ENCODE measurements at places on chromosomes 2 and 18.

- no peak for DNase-seq
Measured at GRCh38 chr18:10201659-10202058, 252.8 kb upstream of the APCDD1 start.

GRCh38 chr2:101442042-101442666, 32.8 kb downstream of the RFX8 start:
- no peak for DNase-seq

DNA sequence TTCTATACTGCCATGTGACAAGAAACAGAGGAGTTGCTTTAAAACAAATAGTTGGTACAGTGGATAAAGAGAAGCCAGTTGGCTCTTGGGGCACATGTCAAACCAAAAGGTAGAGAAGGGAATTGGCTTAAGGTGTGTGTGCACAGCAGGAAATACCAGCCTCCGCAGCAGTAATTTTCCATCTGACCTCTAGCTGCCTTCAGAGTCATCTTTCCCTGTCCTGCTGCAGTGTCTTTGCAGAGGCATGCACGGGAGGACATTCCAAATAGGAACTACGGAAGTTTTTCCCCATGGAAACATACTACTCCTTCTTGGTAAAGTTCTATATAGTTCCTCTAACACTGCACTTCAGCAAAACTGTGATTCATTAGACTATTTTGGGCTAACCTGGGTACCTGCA, 99.5 kb downstream of the RAB3GAP1 start:
- no peak for DNase-seq

- DNase-seq, result no peak
Measured at GRCh38 chr2:164879901-164880535, 38.4 kb upstream of the COBLL1 start.

- no peak for DNase-seq
Measured at GRCh38 chr2:19187323-19188020, 171.0 kb downstream of the OSR1 start.

GRCh38 chr2:219553463-219553963, 9.7 kb downstream of the TMEM198 start:
- no peak for DNase-seq

DNA sequence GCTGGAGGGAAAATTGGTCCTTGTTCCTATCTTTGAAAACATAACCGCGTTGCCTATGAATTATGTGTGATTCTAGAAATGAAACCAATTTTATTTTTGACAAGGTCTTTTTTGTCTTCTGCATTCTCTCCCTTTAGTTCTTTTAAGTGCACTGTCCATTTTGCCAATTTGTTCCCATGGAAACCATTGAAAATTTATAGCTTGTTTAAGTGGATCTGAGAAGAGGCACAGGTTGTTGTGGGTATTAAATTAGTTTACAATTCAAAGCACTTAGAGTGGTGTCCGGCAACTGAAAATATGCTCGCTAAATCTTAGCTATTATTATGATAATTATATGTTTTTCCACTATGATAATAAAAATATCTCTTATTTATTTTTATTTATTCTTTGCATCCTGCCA, 107.5 kb upstream of the FSHR start:
- no peak for DNase-seq

GRCh38 chr2:7899241-7899640, 782.6 kb upstream of the ID2 start:
- no peak for DNase-seq

DNA sequence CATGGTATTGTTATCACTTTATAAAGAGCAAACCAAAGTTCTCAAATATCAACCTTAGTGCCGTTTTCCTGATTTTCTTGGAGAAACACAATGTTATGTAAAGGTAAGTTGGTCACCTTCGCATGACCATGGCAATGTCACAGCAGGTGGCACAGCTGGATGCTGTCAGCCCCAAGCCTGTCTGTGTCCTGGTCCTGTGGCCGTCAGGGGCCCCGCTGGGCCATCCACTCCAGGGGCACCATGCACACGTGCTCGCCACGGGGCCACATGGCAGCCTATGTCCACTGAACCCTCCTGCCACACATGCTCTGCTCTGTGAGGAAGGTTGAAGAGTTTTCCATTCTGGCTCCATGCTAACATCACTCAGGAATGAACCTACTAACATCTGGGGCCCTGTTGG, 85.9 kb downstream of the EIPR1 start:
- no peak for DNase-seq

GRCh38 chr2:184305105-184305504, 293.2 kb upstream of the ZNF804A start:
- no peak for DNase-seq

GRCh38 chr2:20986024-20986939, 57.6 kb downstream of the APOB start:
- no peak for DNase-seq

DNA sequence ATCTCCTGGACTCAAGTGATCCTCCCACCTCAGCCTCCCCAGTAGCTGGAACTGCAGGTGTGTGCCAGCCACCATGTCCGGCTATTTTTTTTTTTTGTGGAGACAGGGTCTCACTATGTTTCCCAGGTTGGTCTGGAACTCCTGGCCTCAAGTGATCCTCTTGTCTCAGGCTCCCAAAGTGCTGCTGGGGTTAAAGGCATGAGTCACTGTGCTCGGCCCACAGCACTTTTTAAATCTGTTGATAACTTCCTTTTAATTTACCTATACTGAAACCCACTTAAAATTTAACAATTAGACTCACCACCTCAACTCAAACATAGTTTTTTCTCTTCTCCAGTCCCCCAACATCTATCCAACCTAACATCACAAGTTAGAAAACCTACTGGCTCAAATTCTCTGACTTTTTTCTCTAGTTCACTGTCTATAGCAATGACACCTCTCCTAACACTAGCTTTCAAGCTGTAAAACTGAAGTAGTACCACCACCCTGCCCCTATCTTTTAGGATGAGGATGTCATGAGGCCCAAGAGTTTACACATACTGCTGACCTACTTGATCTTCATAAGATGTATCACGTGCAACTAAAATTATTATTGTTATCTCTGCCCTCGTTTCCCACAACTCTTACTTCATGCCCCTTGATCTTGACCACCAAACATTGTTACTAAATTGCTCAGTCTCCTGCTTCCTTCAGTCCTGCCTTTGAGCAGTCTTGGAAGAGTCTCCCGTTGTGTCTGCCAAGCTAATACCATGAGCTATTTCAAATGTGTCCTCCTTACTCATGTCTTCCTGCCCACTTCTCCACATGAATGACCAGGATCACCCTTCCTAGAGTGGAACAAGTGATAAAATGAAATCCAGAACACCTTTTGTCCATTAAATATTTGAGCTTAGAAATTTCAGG, 142.3 kb upstream of the ZFP36L2 start:
- DNase-seq, result no peak

DNA sequence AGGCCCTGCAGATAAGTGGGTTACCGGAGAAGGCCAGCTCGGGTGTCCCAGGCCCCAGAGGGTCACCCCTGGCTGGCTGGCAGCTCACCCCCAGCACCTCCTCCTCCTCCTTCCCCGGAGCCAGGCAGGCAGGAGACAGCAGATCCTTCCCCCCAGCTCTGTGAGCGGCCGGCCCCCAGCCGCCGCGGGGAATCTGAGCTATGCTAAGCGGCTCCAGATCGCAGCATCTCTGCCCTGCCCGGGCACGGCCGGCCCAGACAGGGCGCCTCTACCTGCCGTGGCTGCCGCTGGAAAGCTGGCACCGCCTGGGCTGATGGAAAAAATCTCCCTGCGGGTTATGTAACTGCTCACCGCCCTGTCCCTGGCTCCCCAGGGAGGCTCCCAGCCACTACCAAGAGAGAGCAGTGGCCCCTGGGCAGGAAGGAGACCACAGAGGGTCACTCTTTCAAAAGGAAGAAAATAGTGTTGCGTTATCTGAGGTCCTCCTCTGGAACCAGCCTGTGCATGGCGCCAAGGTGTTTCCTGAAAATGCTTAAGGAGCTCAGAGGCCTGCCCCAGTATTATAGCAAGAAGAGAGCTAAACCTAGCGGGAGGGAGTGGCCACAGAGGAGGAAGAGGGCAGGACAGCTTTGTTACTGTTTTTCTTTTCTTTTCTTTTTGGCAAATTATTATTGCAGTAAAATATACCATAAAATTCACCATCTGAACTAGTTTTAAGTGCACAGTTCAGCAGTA, 179.0 kb downstream of the SMAD7 start:
- DNase-seq, result no peak

DNA sequence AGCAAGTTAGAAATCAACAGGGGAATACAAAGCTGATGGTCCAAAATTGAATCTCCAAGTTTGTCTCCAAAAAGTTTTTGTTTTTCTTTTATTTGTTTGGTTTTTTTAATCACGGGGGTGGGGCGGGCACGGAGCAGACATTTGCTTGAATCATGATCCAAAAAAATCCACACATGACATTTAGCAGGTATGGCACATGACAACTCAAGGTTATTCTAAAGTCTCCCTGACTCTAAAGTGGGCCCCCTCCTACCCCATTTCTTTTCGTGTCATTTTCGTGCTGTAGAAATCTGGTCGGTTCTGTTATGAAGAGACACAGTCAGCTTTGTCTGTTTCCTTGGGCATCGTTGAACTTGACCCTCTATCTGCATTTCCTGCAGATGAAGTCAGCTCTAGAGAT, 14.6 kb downstream of the RNU4ATAC start:
- DNase-seq, result no peak
